Activated naive CD4-positive, alpha-beta T cell treated with anti-CD3 and anti-CD28 coated beads for 36 hours (primary cell): ENCODE measurements at places on chromosomes 5 and 9. TPM values are rescaled to one million over a fixed set of nuclear protein-coding genes. Genes with fewer than 3 reads are reported as not detected.

Gene SLC27A6
- not detected for total RNA-seq

GRCh38 chr5:14768508-14769365 is 102.8 kb downstream of the ANKH start:
- no peak overlapping the region for H3K4me3 ChIP-seq
- H3K4me1 ChIP-seq = peaks cover 10% of the 10 kb centered on the region
- no peak for DNase-seq
- peaks cover 11% of the 10 kb centered on the region for H3K36me3 ChIP-seq

Gene IL9
- total RNA-seq = not detected

GRCh38 chr5:133426264-133426663 is 186.1 kb downstream of the FSTL4 start:
- H3K4me3 ChIP-seq = no peak overlapping the region
- DNase-seq = no peak
- H3K4me1 ChIP-seq = peaks cover 10% of the 10 kb centered on the region
- H3K27ac ChIP-seq = no peak overlapping the region
- no peaks in the 10 kb centered on the region for H3K27me3 ChIP-seq

Gene RNF224
- not detected for total RNA-seq

DNA sequence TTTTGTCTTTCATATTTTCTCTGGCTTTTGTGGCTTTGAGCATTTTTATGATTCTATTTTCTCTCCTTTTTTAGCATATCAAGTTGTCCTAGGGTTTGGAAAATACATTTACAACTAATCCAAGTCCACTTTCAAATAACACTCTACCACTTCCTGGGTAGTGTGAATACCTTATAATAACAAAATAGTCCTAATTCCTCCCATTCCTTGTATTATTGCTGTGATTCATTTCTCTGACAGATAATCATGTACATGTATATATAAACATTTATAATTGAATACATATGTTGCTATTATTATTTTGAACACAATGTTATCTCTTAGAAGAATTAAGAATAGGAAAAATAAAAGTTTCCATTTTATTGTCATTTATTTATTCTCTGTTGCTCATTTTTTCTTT is 14.9 kb upstream of the ADAM19 start:
- no peak overlapping the region for H3K27ac ChIP-seq
- H3K36me3 ChIP-seq = peaks cover 7% of the 10 kb centered on the region
- no peak overlapping the region for H3K4me3 ChIP-seq
- no peak for DNase-seq
- peaks cover 2% of the 10 kb centered on the region for H3K27me3 ChIP-seq
- peaks cover 38% of the 10 kb centered on the region for H3K4me1 ChIP-seq

GRCh38 chr5:531101-531748 is 7.0 kb upstream of the SLC9A3 start:
- no peak overlapping the region for H3K27ac ChIP-seq
- no peak overlapping the region for H3K4me3 ChIP-seq
- no peak for DNase-seq
- H3K36me3 ChIP-seq = no peaks in the 10 kb centered on the region
- H3K27me3 ChIP-seq = peaks cover 44% of the 10 kb centered on the region

Gene PRR7
- total RNA-seq = 8.2 TPM

Gene PCDHGC3
- 0.12 TPM for total RNA-seq

GRCh38 chr5:6573651-6574101 is 59.2 kb downstream of the NSUN2 start:
- no peaks in the 10 kb centered on the region for H3K4me1 ChIP-seq
- DNase-seq = no peak
- H3K36me3 ChIP-seq = no peaks in the 10 kb centered on the region
- H3K4me3 ChIP-seq = no peak overlapping the region

- H3K4me1 ChIP-seq = no peaks in the 10 kb centered on the region
- H3K27me3 ChIP-seq = no peaks in the 10 kb centered on the region
- no peak overlapping the region for H3K27ac ChIP-seq
- DNase-seq = no peak
These were observed 104.4 kb downstream of the KLHL3 start for GRCh38 chr5:137631453-137631852.

DNA sequence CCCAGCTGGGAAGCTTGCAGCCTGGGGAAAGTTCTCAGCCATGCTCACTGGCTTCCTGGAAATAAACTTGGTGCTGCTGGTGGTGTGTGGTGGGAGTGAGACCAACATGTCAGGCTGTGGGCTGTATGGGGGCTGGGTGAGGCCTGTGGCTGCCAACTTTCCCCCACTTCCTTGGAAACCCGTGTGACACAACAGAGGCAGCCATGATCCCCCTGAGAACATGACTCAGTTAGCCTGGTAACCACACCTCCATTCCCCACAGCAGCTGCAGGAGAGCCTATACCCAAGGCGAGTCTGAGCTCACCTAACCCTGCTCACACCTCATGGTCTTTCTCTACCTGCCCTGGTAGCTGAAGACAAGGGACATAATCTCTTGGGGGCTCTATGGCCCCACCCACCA is 72.7 kb upstream of the RGMB start:
- H3K36me3 ChIP-seq = no peaks in the 10 kb centered on the region
- no peaks in the 10 kb centered on the region for H3K4me1 ChIP-seq
- no peak overlapping the region for H3K27ac ChIP-seq
- H3K27me3 ChIP-seq = peaks cover 13% of the 10 kb centered on the region
- DNase-seq = no peak
- H3K4me3 ChIP-seq = no peak overlapping the region

GRCh38 chr5:77629509-77630113 is 8.9 kb downstream of the OTP start:
- peaks cover 78% of the 10 kb centered on the region for H3K27me3 ChIP-seq
- peaks cover 3% of the 10 kb centered on the region for H3K36me3 ChIP-seq
- DNase-seq = no peak
- H3K27ac ChIP-seq = no peak overlapping the region

Gene DDX4
- not detected for total RNA-seq

DNA sequence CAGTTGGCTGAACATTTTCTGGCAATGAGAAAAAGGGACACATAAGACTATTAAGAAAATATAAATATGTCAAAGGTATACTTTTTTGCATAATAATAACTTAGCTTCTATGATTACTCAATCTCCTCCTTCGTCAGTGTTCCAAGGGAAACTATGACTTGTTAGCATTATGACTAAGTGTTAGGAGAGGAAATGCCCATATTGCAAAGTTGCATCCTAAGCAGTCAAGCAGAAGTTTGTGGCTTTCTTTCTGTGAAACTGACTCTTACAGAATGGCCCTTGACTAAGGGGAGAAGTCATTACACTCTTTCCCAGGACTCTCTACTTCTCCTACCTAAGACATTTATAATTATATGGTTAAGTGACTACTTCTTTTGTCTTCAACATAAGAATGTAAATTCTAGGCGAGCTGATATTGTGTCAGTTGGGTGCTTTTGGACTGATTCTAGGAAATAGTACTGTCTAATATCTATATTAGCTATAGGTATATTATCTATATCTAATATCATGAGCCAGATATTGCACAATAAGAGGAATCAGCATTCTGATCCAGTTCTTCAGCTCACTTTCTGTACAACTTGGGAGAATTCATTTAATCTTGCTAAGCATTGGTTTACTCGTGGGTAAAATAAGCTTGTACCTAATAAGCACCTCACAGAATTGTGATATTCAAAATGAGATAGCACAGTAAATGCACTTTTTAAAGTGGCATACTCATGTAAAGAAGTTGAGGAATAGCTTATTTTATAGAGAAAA is 16.4 kb upstream of the SPINK6 start:
- H3K27me3 ChIP-seq = peaks cover 10% of the 10 kb centered on the region
- no peak overlapping the region for H3K4me3 ChIP-seq
- no peaks in the 10 kb centered on the region for H3K36me3 ChIP-seq

Gene PCDHB15
- not detected for total RNA-seq

GRCh38 chr5:72163349-72163983 is 56.2 kb downstream of the MAP1B start:
- no peaks in the 10 kb centered on the region for H3K36me3 ChIP-seq
- no peak overlapping the region for H3K4me3 ChIP-seq
- peaks cover 6% of the 10 kb centered on the region for H3K4me1 ChIP-seq
- no peak overlapping the region for H3K27ac ChIP-seq
- peaks cover 19% of the 10 kb centered on the region for H3K27me3 ChIP-seq
- no peak for DNase-seq

DNA sequence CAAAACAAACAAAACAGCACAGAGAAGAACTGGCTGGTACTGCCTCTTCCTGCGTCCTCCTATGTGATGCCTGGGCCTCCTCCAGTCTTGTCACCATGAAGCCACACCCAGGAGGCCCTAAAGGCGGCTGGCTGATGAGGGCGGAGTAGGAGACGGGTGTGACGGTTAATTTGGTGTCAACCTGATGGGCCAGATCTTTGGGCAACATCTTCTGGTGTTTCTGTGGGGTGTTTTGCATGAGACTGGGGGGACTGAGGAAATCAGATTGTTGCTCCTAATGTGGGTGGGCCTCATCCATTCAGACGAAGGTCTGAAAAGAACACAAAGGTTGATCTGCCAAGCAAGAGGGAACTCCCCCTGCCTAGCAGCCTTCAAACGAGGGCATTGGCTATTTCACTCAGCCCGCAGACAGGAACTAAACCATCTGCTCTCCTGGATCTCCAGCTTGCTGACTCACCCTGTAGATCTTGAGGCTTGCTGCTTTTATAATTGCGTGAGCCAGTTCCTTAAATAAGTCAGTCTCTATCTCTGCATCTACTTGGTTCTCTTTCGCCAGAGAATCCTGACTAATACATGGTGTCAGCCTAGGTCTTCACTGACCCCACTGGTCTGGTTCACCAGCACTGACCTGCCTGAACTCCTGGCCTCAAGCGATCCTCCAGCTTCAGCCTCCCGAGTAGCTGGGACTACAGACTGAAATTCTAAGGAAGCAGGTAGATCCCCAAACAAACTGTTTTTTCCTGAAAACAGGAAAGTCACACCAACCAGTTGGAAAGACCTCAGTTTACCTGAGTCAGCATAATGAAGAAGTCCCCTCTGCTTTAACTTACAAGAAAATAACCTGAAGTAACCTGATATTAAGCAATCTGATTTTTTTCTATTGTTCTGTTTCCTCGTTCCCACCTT is 12.8 kb upstream of the ZFP62 start:
- no peak overlapping the region for H3K27ac ChIP-seq
- H3K4me3 ChIP-seq = no peak overlapping the region
- H3K4me1 ChIP-seq = peaks cover under 1% of the 10 kb centered on the region

- H3K27me3 ChIP-seq = no peaks in the 10 kb centered on the region
- no peak overlapping the region for H3K4me3 ChIP-seq
- DNase-seq = no peak
- H3K4me1 ChIP-seq = no peaks in the 10 kb centered on the region
- no peaks in the 10 kb centered on the region for H3K36me3 ChIP-seq
These were observed 30.5 kb downstream of the GRIA1 start for GRCh38 chr5:153520952-153521351.

- no peaks in the 10 kb centered on the region for H3K4me1 ChIP-seq
- no peak overlapping the region for H3K4me3 ChIP-seq
- no peak overlapping the region for H3K27ac ChIP-seq
- H3K27me3 ChIP-seq = peaks cover 6% of the 10 kb centered on the region
These were observed 1095.7 kb upstream of the DMAC1 start for GRCh38 chr9:8895106-8895860.

DNA sequence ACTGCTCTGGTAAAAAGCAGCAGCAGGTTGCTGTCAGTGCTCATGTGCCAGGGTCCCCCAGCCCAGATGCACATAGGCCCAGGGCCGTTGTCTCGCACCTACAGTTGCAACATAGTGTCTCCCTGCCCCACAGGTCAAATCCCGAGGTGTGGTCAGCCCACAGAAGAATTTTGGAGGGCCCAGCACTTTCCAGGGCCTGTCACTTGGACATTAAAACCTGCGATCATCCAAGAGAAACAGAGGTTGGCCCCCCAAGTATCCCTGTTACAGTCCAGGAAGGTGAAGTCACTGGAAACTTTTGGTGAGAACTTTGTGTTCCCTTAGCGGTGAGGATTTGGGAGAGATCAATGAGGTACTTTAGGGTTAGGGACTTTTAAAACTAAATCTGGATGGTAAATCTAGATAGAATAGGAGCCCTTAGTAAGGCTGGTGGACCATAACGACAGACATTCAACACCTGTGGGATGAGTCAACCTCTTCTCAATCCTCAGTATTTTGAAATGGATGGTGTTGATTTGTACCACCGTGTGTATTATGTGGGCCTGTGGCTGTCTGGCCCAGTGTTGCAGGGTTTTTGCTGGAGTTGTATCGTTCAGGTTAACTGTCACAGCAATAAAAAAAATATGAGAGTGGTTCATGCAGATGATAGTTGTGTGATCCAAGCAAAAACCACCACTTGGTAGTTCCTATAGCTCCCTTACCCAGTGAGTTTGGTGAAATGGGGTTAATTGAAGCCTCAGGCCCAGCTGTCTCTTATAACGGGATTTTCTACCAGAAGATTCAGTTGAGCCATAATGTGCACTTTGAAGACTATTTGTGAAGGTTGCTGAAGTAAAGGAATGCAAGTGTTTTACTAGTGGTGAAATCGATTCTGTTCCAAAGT is 19.2 kb downstream of the OR2S2 start:
- no peak overlapping the region for H3K4me3 ChIP-seq
- peaks cover 61% of the 10 kb centered on the region for H3K4me1 ChIP-seq
- no peaks in the 10 kb centered on the region for H3K27me3 ChIP-seq
- no peak for DNase-seq
- no peak overlapping the region for H3K27ac ChIP-seq
- H3K36me3 ChIP-seq = no peaks in the 10 kb centered on the region
